ENCODE measurements at places on chromosomes 6 and 20. TPM values are rescaled to one million over a fixed set of nuclear protein-coding genes. Genes with fewer than 3 reads are reported as not detected.

CLIC1 gene
- polyA plus RNA-seq: 325 TPM

C20orf204 gene
- 0.51 TPM for polyA plus RNA-seq

NDUFAF4 gene
- polyA plus RNA-seq: 37.0 TPM

ASIP gene
- 0.28 TPM for polyA plus RNA-seq

THBS2 gene
- 12.2 TPM for polyA plus RNA-seq
